ENCODE measurements at places on chromosomes 7 and 10. TPM values are rescaled to one million over a fixed set of nuclear protein-coding genes. Genes with fewer than 3 reads are reported as not detected.

The ICA1 gene
- total RNA-seq: not detected

The GDF10 gene
- not detected for total RNA-seq

The SLF2 gene
- 19.9 TPM for total RNA-seq

The OR2A42 gene
- not detected for total RNA-seq

The CACNA2D1 gene
- 9.7 TPM for total RNA-seq

DNA sequence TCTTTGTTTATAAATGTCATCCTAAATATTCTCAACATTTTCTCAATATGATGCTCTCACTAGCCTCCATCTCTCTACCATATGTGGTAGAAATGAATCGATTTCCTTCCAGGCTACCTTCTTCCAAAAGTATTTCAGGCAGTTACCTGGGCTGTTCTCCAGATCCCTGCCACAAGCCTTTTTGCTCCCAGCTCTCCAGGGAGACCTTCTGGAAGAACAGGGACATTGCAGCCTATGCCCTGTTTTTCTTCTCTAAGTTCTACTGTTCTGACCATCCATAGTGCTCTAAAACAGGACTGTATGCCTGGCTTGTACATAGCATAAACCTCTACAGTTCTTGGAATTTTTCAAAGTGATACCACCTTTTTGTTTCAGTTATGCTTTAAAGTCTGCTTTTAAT lies 552.8 kb downstream of the ANKRD7 start:
- DNase-seq: no peak

DNA sequence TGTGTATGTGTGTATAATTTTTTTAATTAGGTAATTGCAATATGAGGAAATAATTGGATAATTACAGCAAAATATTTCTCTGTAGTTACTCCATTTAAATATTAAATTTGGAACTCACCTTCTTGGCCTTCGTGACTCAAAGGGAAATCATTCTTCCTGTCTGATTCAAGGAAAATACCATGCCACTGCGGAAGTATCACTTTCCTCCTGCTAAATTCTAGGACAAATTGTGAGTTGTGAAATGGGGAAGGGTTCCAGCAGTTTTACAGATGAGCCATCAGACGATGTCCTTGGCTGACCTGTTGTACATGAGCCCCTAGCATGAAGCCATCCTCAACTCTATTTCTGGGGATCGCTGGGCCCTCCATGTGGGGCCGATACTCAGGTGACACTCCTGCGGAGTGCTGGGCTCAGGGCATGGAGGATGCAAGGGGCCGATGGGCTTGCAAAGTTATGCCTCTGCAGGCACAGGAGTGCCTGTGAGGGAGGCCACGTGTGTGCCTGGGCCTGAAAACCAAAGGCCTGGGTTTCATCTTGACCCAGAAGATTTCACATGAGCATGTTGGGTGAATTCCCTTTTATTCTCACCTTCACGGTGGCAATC lies 179.6 kb upstream of the TCERG1L start:
- no peak for DNase-seq

DNA sequence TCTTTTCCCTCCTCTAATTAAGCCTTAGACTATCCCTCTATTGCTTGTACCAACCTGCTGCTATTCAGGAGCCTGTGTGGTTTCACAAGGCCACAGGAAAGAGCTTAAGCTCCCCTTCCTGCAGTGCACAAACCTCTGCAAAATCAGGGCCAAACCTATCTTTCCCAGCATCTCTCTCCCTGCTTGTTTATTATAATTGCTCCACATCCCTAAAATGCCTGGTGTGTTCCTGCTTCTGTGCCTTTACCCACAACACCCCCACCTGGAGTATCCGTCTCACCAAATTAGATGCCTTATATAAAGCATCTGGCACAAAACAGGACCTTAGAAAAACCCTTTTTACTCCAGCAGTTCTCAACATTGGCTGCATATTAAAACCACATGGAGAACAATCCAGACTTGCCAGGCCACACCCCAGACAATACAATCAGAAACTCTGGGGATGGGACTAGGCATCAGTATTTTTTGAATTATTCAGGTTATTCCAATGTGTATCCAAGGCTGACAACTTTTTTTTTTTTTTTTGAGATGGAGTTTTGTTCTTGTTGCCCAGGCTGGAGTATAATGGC lies 16.7 kb downstream of the SEC31B start:
- DNase-seq: no peak

DNA sequence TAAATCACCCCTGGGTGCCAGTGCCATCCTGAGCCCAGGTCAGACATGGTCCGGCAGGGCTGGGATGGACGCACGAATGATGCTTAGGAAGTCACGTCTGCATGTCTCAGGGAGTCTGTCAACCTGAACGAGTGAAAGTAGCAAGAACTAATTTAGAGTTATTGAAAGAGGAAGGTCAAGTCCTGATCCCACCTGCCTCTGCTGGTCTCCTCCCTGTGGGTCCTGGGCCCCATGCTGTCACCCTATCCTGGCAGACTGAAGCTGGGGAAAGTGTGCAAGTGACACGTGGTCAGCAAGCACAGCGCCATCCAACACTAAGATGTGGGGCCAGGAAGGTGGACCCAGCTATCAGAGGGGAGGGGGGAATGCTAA lies 26.1 kb upstream of the GRID1 start:
- no peak for DNase-seq

- no peak for DNase-seq
Observed at GRCh38 chr7:29956487-29956836, 33.1 kb downstream of the SCRN1 start.

DNA sequence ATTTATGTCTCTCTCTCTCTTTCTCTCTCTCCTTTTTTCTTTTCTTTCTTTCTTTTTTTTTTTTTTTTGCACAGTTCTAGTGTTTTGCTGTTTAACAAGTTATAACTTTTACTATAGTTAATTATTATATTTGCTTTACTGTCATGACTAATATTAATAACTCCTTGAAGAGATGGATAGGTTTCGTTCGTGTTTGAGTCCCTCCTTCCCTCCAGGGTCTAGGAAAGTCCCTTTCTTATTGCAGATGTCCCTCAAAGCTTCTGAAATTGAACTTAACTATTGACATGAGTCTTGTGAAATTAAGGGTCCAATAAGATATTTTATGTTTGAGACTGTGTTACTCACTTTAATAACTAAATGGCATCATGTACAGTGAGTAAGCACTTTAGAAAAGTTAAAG lies 131.4 kb downstream of the PLXDC2 start:
- no peak for DNase-seq

GRCh38 chr10:48542471-48543181 lies 62.2 kb downstream of the ARHGAP22 start:
- DNase-seq: no peak

GRCh38 chr7:100567031-100567730 lies 6.5 kb downstream of the SAP25 start:
- no peak for DNase-seq

DNA sequence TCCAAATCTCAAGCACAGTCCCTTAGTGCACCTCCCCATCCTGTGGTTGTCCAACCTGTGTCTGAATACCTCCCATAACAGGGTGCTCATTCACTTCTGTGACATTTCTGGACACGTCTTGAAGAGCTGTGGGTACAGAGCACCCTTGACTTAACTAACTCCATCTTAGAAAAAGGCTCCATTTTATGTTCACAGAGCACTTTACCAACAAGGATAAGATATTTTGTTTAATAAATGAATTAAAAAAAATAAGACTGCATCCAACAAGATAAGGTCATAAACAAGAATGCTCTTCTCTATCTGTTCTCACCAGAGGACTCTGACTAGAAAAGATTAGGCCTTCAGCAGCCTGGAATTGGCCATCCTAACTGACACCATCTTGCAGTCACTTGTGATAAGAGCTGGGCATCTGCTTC lies 335.2 kb upstream of the ZNF32 start:
- DNase-seq: no peak

Data from MG63 (cell line).